ENCODE measurements at places on chromosomes 13 and 19. TPM values are rescaled to one million over a fixed set of nuclear protein-coding genes. Genes with fewer than 3 reads are reported as not detected.

GRCh38 chr13:93450191-93450621 is 223.6 kb downstream of the GPC6 start:
- DNase-seq, result no peak

DNA sequence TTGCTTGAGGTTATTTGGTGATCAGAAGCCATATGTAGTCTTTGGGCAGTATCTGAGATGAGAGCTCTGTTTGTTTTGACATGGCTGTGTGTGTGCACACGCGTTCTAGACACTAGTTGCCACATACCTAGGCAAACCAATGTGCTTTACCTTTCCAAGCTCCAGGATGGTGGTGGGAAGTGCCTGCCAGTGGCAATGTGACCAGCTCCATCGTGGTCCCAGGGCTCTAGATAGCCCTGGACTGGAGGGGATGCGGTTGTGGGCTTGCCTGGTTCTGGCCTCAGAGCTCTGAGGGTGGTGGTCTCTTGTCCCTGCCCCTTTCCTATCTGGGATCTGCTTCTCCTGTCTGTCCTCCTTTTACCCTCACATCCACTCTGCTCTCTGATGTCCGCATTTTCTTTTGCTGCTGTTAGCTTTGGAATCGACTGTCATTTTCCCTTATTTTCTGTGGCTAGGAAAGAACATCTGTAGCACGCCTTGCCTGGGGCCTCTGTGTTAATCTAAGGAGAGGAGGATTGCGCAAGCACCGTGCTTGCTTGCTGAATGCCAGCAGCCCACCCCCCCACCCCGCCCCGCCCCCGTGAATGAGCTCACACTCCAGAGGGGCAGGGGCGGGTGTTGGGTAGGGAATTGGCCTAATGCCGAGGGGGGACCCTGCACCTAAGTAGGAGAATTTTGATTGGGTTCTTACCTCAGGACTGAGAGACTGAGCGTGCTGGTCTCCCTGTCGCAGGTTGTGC is 89.5 kb downstream of the ARHGEF7 start:
- peak; percentile 53 for DNase-seq

- no peak for DNase-seq
These were observed 416.2 kb downstream of the DIAPH3 start for GRCh38 chr13:59747529-59747928.

DNA sequence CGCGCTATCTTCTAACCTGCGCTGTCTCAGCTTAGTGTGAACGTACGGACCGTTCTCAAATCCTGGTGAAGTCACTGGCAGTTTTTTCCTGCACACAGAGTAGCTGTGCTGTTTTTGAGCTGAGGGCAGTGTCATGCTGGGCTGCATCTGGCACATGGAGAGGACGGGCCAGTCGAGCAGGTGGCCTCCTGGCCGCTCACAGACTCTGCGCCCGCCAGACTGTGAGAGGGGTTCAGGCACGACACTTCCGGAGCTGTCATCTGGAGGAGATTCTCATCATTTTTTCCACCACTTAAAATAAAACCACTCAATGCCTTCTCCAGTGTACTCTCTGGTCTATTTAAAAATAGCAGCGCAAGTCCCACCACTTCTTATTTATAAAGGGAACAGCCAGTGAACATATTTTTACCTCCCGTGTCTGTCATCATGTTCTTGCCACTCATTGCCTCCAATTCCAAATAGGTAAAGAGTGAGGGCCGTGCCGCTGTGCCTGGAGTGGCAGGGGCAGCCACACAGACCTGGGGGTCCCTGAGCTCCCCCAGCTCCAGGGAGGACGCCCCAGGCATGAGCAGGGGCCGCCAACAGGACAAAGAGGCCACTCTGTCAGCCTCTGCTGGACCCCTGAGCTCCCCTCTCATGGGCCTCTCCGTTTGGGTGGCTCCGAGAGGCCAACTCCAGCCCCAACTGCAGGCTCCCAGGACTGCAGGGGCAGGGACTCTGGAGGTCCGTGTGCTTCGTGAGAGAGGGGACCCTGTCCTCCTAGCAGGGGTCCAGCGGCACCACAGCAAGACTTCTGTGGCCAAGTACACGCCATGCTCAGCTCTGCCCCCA is 36.9 kb upstream of the GRTP1 start:
- DNase-seq, result no peak

DNA sequence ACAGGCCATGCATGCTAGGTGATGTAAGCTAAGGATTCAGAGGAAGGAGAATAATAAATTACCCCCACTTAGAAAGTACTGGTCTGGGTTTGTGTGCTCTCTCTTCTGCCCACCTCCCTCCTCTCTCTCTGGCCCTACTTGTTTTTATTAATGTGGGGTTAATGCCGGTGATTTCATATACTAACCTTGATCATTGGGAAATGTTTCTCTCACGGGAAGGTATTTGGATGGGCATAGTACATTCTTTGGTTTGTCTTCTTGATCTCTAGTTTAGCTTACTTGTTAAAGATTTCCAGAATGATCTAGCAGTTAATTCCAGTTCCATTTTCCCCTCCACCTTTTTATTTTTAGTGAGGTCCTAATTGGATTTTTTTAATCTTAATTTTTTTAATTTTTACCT is 24.6 kb downstream of the ARHGAP35 start:
- DNase-seq, result no peak

GRCh38 chr13:73065665-73066340 is 7.0 kb downstream of the KLF5 start:
- DNase-seq, result no peak

The BTBD2 gene
- total RNA-seq, result 52.0 TPM

The FSD1 gene
- 6.3 TPM for total RNA-seq

The IGFL4 gene
- not detected for total RNA-seq

The ZNF154 gene
- total RNA-seq, result 0.13 TPM

DNA sequence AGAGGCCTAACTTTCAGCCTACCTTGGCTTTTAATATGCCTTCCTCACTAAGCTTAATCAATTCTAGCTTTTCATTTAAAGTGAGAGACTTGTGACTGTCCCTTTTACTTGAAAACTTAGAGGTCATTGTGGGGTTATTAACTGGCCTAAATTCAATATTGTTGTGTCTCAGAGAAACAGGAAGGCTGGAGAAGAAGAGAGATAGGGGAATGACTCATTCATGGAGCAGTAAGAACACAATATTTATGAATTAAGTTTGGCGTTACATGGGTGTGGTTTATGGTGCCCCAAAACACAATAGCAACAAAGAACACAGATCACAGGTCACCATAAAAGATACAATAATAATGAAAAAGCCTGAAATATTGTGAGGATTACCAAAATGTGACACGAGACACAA is 612.1 kb downstream of the TBC1D4 start:
- peak; percentile 78 for DNase-seq

DNA sequence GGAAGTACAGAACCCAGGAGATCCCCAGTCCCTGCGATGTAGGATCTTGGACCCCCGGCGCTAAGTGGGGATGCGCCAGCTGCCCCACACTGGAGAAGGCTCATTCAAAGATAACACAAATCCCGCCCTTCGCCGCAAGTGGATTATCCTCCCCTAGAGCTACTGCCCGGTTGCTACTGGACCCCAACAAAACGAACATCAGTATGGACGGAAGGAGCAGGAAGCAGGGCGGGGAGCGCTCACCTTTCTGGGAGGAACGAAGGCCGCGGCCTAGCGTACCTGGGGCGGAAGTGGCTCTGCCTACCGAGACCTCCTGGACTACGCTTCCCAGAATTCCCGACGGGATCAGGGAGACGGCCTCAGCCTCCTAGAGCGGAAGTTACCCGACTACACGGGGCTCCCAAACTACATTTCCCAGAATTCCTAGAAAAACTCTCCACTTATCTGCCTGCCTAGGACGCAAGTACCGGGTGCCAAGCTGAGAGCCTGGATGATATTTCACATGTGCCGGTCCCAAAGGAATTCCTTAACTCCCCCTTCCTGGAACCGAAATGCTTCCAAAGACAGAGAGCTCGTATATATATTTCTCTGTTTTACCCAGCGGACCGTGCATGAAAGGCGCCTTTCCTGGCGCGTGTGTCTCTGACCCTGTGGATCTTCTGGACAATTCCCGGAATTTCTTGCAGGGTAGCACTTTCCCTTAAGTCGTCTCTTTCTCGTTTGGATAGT is at the start of gene ZNF112:
TSS of gene ZNF112 (minus strand) at position 298 of the 729 bp plus-strand sequence. CDS start 16,141 bp downstream, outside the sequence.
- peak; percentile 91 for DNase-seq

DNA sequence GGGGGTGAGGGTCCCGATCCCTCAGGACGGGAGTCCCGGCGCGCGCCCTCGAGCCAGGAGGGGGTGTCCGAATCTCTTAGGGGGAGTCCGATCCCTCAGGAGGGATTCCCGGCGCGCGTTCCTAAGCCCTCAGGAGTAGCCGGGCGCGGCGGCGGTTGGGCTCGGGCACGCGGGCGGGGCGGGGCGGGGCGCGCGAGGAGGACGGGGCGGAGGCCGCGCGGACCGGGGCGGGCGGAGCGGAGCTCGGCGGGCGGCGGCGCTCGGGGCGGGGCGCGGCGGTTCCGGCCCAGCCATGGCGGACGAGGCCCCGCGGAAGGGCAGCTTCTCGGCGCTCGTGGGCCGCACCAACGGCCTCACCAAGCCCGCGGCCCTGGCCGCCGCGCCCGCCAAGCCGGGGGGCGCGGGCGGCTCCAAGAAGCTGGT is at the start of gene CUL4A:
TSS of gene CUL4A (plus strand) at position 278 of the 423 bp plus-strand sequence. CDS start at position 293, 15 bp downstream.
- no peak for DNase-seq

- peak; percentile 11 for DNase-seq
These were observed 7.5 kb upstream of the TSHZ3 start for GRCh38 chr19:31356587-31357314.

DNA sequence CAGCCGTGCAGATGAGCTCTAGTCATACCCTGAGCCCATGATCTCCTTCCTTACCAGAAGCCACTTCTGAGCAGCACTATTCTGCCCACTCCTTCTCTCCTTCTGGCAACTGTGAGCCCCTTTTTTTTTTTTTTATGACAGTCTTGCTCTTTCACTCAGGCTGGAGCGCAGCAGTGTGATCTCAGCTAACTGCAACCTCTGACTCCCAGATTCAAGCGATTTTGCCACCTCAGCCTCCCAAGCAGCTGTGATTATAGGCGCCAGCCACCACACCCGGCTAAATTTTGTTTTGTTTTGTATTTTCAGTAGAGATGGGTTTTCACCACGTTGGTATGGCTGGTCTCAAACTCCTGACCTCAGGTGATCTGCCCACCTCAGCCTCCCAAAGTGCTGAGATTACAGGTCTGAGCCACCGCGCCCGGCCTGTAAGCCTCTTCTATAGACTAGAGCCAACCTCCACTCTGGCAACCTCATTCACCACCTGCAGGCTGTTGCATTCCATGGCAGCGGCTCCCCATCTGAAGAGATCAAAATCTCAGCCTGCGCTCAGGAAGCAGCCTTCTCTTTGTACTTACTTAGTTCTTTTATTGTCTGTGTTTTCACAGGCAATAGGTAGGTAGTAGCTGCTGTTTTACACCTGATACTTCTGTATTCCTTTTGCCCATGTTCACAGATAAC is 34.8 kb upstream of the NDFIP2 start:
- DNase-seq, result no peak

DNA sequence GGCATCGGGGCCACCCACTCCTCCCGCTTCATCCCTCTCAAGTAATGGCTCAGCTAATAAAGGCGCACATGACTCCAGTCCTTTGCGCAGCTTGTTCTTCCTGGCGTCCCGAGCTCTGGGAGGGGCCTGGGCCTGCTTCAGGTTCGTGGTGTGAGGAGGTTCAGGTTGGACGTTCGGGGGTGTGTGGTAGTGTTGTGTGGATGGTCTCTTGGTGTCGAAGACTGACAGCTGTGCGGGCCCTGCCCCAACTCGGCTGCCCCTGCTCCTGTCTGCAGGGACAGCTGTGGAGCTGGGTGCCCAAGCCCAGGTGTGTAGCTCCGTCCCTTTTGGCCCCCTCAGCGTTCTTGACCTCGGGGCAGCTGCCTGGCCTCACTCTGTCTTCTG is 2.2 kb downstream of the RPS15 start:
- no peak for DNase-seq

DNA sequence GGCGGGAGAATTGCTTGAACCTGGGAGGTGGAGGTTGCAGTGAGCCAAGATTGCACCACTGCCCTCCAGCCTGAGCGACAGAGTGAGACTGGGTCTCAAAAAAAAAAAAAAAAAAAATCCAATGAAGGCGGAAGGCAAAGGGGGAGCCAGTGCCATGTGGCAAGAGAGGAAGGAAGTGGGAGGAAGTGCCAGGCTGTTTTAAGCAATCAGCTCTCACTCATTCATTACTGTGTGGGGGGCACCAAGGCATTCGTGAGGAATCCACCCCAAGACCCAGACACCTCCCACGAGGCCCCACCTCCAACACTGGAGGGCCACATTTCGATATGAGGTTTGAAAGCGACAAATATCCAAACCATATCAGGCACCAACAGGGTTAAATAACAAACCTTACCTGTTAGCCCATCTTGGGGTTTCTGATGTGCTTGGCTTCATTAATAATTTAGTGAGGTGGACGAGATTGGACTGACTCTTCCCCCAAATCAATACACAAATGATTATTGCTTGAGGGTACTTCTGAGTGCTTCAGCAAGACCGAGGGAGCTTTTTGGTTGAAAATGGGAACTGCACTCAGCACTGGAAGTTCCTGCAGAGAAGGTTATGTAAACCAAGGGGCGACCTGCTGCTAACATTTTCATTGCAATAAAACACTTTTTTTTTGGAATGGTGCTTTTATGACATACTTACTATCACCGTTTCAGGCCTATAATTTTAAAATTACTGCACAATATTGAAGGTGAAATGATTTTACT is 7.5 kb upstream of the LRP3 start:
- DNase-seq, result no peak

DNA sequence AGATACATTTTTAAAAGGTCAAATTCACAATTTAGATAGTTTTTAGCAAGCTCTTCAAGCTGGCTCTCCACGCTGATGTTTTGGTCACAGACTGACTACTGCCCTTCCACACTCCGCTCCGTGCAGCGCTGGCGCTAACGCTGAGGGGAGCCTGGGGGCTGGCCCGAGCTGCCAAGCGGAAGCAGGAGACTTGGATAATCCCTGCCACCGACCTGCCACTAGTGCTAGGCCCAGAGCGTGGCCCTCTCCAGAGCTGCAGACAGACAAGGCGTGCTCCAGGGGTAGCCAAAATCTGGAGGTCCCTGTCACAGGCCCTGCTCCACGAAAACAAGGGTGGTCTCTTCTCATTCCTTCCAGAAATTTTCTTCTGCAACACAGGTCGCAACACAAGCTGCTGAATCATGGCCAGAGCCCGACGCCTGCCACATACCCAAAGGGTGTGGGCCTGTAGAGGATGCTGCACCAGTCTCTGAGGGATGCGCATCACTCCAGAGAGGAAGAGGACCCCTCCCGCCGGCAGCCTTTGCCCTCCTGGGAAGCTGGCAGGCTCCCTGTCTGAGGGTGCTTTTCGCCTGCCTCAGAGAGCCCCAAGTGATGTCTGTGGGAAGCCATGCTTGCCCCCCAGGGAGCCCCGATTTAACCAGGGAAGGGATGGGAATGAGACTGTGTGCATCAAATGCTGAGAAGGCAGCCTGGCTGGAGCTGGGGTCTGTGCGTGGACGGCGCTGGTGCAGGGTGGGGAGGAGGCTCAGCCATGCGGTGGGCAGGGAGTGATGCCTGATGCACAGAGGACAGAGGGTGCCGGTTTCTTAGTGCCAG is 21.6 kb downstream of the CAPS start:
- DNase-seq, result no peak

- DNase-seq, result no peak
These were observed 5.1 kb downstream of the BBC3 start for GRCh38 chr19:47225746-47226425.

The EBI3 gene
- 1.5 TPM for total RNA-seq

The AMER2 gene
- not detected for total RNA-seq

GRCh38 chr19:53596056-53596455 is 35.7 kb upstream of the DPRX start:
- no peak for DNase-seq

Measured in dermis microvascular lymphatic vessel endothelial cell (primary cell).